ENCODE measurements at places on chromosomes 5 and 9. TPM values are rescaled to one million over a fixed set of nuclear protein-coding genes. Genes with fewer than 3 reads are reported as not detected.

TSLP gene
- not detected for total RNA-seq

MSX2 gene
- total RNA-seq: 3.6 TPM

MZB1 gene
- 0.20 TPM for total RNA-seq

BAAT gene
- total RNA-seq: 0.56 TPM

OTP gene
- 0.08 TPM for total RNA-seq

ADGRV1 gene
- 0.57 TPM for total RNA-seq

PRR7 gene
- 21.6 TPM for total RNA-seq

GRXCR2 gene
- total RNA-seq: not detected

NFIB gene
- 10.5 TPM for total RNA-seq

ARHGEF28 gene
- total RNA-seq: 11.0 TPM

SERF1A gene
- 0.95 TPM for total RNA-seq

DNAI1 gene
- 0.38 TPM for total RNA-seq

PKD2L2 gene
- not detected for total RNA-seq

ANKRD34B gene
- total RNA-seq: 0.05 TPM

FRRS1L gene
- 0.22 TPM for total RNA-seq

NMUR2 gene
- total RNA-seq: 0.22 TPM

EQTN gene
- not detected for total RNA-seq

SMIM33 gene
- not detected for total RNA-seq

CXCL14 gene
- 0.37 TPM for total RNA-seq

LIFR gene
- total RNA-seq: 11.4 TPM

SV2C gene
- total RNA-seq: not detected

KLHL9 gene
- total RNA-seq: 19.6 TPM

COL15A1 gene
- total RNA-seq: 0.49 TPM

CKMT2 gene
- total RNA-seq: not detected

FAM169A gene
- 4.2 TPM for total RNA-seq

SLIT3 gene
- total RNA-seq: 19.5 TPM

TMC1 gene
- total RNA-seq: not detected

CDC25C gene
- total RNA-seq: 9.1 TPM

FBXW11 gene
- total RNA-seq: 30.5 TPM

FGF18 gene
- 4.8 TPM for total RNA-seq

Measured in A549 treated with dexamethasone at 1 μM for 4 hours (cell line).